ENCODE measurements at places on chromosomes 11 and 22.

- no peak for DNase-seq
These were observed 27.9 kb downstream of the ADAMTS15 start for GRCh38 chr11:130476200-130476921.

GRCh38 chr11:12587333-12587991 lies 86.8 kb upstream of the TEAD1 start:
- no peak for DNase-seq

- DNase-seq = no peak
These were observed 26.8 kb upstream of the CACNG2 start for GRCh38 chr22:36730176-36730858.

DNA sequence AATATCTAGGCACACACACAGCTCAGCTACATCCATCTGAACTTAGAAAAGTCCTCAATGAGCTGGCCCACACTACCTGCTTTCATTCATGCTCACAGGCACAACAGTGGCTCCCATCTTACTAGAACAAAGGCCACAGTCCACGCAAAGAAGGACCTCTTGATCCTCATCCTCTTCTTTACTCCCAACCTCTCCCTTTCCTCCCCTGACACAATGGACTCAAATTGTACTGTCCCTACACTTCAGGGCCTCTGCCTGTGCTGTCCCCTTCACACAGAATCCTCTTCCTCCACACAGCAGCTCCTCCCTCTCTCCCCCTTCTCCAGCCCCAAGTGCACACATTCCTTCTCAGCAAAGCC lies 12.7 kb downstream of the SMCO4 start:
- DNase-seq = no peak

- DNase-seq = no peak
These were observed 10.0 kb downstream of the MUC5AC start for GRCh38 chr11:1167751-1168231.

GRCh38 chr11:19952116-19952605 lies 208.1 kb downstream of the DBX1 start:
- DNase-seq = no peak

- no peak for DNase-seq
These were observed 963.4 kb upstream of the CCDC90B start for GRCh38 chr11:84249344-84250135.

DNA sequence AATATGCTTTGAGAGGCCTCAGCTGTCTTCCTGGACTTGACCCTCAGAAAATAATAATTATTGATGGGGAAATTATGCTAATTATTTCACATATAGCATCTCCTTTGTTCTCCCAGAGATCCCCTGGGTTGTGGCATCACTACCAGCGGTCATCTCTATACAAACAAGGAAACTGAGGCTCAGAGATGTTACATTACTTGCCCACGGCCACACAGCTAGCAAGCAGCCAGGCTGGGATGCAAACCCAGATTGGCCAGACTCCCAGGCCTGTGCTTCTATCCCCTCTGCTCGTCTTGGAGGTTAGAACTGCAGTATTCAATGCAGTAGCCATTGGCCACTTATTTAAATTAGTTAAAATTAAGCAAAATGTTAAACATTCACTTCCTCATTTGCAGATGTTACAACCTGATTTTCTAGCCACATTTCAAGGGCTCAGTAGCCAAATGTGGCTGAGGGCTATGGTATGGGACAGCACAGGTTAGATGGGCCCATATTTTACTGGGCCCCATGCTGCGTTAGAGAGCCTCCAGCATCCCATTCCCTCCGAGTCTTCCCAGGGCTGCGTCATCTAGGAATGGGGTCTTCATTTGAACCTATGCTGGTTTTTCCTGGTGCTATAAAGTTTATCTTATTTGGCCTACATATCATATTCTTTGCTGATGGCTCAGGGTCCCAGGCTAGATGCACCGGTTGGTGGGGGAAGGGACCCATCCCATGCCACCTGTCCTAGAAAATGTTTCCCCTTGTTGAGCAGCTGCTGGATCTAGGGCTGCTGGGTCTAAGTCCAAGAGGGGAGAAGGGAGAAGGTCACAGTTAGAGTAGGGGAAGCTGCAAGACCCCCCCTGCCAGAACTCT lies 2.2 kb downstream of the SLC35C1 start:
- no peak for DNase-seq

DNA sequence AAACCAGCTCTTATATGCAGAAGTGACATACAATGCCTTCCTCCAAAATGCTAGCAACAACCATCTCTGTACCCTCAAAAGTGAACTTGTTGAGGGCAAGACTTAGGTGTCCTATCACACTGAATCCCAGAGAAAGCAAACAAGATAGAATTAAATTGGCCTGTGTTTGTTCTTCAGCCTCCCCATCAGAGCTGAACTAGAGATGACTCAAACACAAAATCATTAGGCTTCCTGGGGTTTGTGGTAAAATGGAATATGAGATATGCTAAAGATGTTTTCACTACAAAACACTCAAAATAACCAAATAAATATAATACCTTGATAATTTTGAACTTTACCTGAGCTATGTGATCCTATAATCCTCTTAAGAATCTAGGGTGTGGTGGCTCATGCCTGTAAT lies 31.6 kb downstream of the ZNF214 start:
- DNase-seq = no peak

GRCh38 chr11:68267881-68268240 lies 3.9 kb downstream of the C11orf24 start:
- DNase-seq = no peak

DNA sequence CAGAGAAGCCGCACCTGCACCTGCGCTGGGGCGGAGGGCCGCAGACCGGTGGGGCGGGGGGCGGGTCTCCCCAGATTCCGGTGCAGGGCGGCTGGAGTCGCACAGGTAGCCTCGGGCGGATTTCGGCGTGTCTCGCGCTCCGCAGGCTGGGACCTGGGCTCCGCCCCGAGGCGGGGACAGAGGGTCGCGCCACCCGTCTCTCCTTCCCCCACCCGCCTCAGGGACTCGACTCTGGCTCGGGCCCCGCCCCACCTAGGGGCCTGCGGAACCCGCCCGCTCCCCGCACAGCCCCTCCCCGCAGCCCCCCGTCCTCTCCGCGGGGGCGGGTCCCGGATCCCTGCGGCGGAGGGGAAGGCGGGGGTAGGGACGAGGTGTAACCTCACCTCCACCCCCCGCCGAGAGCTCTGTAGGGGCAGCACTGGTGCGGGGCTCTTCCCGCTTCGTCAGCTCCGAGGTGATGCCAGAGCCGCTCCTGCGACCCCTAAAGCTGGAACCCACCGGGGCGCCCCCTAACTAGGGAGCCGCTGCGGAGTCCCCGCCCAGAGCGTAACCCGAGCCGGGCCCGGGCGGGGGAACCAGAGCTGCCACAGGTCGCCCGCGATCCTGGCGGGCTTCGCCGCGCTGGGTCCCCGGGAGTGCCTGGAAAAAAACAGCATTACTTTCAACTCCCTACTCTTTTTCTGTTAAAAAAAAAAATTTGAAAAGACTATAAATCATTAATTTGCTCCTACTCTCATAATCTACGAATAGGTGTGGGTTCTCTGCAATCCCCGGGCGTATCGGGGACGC lies at the start of gene SLC29A2:
TSS of gene SLC29A2 (minus strand) at position 134 of the 789 bp plus-strand sequence. CDS start 169 bp downstream, outside the sequence.
- peak; percentile 95 for DNase-seq

DNA sequence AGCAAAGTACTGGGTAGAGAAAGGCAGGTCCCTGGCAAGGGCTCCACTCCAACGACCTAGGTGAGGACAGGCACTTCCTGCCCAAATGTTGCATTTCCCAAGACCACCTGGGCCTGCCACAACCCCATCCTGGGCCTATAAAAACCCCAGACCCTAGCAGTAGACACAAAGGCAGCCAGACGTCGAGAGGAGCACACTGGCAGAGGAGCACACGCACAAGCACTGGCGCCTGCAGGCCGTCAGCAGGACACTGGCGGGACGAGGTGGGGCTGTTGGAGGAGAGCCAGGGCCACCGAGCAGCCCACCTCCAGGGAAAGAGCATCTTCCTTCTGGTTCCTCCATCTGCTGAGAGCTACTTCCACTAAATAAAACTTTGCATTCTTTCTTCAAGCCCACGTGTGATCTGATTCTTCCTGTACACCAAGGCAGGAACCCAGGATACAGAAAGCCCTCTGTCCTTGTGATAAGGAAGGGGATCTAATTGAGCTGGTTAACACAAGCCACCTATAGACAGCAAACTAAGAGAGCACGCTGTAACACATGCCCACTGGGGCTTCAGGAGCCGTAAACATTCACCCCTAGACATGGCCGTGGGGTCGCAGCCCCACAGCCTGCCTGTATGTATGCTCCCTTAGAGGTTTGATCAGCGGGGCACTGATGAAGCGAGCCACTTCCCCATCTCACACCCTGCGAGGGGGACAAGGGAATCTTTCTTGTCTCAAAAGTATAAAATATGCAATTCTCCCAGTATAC lies 89.7 kb upstream of the MTMR2 start:
- peak; percentile 26 for DNase-seq

- DNase-seq = no peak
These were observed 118.0 kb downstream of the SIK3 start for GRCh38 chr11:116980136-116980793.

GRCh38 chr22:42633013-42633412 lies 7.4 kb downstream of the ATP5MGL start:
- no peak for DNase-seq

GRCh38 chr11:8252388-8252787 lies 11.3 kb downstream of the LMO1 start:
- DNase-seq = no peak

DNA sequence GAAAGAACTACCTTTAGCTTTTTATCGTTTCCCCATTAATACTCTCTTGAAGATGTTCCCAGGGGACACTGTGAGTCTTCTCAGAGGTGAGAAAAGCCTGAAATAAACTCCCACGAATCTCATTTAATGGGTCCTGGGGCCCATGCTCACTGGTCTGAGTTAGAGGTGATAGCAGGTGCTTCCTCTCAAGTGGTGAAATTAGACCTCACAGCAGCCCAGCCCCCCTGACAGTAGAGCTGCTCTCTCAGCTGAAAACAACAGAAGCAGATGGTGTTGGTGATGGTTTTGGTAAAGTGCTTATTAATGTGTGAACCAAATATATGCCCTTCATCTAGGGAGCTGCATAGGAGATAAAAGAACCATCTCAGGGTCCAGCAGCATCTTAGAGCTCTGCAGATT lies 76.8 kb upstream of the VPREB1 start:
- peak; percentile 43 for DNase-seq

- no peak for DNase-seq
These were observed 33.9 kb downstream of the ENDOD1 start for GRCh38 chr11:95123556-95123955.

- no peak for DNase-seq
These were observed 10.4 kb upstream of the WNT11 start for GRCh38 chr11:76216536-76217325.

DNA sequence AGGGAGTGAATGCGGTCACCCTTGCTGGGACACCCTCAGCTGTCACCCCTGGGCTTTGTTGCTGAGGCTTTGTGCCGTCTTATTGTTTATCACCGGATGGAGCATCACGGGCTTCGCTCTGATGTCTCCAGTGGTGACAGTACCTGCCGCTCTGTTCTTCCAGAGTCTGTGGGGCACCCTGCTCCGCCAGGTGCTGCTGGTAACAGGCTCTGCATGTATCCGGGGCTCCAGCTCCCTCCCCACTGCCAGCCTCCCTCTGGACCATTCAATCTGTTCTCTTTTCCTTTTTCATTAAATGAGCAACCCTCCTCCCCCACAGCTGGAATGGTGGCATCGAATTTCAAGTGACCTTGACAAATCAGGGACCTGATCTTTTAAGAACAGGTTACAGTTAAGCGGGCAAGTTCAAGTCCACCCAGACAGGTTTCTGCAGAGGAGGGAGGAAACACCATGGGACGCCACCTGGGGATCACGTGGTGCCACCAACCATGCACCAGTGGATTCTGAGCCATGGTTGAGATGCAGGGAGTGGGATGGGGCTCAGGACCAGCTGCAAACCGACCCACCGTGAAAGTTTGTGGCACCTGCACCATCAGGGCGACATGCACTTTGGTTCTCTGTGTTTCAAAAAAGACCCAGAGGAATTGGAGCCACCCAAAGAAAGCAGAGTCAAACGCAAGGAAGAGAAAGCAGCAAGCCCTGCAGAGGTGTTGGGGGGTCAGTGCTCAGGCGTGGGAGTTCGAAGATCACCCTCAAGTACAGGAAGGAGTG lies 89.3 kb downstream of the BCR start:
- DNase-seq = peak; percentile 16

GRCh38 chr11:74325649-74326645 lies 14.5 kb upstream of the P4HA3 start:
- no peak for DNase-seq

- DNase-seq = no peak
These were observed 56.0 kb downstream of the COPB1 start for GRCh38 chr11:14443638-14444037.

- peak; percentile 35 for DNase-seq
These were observed 109.5 kb downstream of the SNX19 start for GRCh38 chr11:130806746-130807145.

DNA sequence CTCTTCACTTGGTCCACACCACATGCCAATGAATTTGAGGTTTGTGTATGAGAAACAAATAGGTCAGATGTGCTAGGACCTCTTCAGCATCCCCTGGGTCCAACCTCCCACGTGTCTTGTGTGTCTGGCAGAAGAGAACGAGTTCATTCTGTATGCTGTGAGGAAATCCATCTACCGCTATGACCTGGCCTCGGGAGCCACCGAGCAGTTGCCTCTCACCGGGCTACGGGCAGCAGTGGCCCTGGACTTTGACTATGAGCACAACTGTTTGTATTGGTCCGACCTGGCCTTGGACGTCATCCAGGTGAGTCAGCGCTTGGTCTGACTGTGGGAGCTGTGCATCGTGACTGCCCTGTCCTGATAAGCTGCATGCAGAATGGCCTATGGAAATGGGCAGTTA lies 101.0 kb upstream of the SORL1-AS1 start:
- DNase-seq = no peak

GRCh38 chr11:107430525-107430924 lies 27.1 kb downstream of the CWF19L2 start:
- DNase-seq = no peak

DNA sequence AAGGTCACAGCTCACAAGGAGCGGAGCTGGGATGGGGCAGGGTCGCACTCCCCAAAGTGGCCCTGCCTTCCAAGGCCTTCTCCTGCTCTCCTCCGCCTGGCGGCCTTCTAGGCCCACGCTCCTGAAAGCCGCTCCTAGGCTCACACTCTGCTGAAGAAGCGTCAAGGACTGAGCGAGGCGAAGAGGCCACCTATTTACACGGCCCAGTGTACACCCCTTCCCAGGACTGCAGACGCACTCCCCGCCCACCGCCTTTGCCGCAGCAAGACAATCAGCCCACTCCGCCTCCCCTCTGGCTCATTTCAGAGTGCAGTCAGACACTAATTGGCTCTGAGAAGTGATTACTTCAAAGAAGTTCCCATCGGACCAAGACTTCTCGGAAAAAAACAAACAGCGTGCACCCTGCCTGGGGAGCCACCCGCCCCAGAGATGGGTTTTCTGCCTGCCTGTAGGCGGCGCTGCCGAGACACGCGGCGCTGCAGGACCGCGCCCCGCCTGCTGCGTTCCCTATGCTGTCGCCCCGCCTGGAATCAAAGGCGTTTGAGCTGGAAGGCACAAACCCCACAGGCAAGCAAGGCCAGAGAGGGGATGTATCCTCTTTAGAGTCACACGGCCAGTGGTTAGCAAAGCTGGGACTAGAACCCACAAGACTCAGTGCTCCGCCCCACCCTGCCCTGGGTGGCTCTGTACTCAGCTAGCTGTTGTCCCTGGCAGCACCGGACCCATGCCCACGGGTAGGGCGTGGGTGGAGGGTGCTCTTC lies 414.8 kb downstream of the BUD13 start:
- DNase-seq = no peak
